ENCODE measurements at places on chromosomes 11 and 22.

DNA sequence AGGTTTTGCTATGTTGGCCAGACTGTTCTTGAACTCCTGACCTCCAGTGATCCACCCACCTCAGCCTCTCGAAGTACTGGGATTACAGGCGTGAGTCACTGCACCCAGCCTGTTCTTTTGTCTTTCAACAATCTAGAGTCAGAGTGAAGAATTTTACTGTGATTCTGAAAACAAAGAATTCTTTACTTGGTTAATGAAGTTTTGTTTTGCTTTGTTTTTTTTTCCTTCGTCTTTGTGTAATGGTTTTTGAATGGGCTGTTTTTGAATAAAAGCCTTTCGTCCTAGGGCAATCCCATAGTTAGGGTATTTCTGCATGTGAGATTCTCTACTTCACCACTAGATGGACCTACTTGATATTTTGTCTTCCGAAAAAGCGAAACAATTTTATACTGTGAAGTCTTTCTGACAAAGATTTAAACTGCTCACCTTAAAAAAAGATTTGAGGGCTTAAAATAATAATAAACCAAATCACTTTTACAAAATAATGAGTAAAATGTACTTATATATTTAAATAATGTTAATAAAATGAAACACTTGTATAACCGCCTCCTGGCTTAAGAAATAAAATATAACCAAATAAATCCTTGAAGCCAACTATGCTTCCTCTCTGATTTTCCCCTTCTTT lies 43.4 kb upstream of the SC5D start:
- no peak for DNase-seq

DNA sequence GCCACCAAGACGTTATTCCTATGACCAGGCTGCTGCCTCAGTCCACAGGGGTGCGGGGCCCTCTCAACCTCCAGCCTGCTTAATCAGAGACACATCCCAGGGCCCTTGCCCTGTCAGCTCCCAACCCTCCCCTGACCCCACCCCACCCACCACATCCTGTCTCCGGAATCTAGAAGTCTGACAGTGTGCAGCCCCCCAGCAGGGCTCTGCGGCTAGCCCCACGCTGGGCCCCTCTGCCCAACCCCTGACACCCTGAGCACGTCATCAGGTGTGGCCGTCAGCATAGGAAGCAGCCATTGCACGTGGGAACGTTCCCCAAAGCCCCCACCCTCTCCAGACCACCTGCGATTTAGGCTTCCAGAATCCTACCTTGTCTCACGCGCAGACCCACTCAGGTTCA lies 34.3 kb upstream of the IGSF9B start:
- DNase-seq, result no peak

DNA sequence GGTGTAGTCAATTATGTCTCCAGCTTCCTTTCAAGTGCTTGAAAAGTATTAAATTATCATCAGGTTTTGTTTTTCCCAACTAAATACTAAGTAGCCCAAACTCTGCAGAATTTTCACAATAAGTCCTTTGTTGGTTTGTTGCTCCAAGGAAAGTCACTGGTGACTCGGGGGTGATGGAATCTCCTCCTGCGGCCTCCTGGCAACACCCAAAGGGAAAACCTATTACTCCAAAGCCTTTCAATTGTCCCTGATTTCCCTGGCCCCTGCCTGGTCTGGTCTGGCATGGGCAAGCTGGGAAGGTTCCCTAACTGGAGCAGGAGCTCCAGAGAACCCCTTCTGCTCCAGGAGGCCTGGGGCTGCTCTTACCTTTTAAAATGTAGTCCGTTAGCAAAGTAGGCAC lies 47.9 kb downstream of the FEZ1 start:
- no peak for DNase-seq

GRCh38 chr11:791658-792534 lies 2.0 kb upstream of the CEND1 start:
- DNase-seq, result no peak

DNA sequence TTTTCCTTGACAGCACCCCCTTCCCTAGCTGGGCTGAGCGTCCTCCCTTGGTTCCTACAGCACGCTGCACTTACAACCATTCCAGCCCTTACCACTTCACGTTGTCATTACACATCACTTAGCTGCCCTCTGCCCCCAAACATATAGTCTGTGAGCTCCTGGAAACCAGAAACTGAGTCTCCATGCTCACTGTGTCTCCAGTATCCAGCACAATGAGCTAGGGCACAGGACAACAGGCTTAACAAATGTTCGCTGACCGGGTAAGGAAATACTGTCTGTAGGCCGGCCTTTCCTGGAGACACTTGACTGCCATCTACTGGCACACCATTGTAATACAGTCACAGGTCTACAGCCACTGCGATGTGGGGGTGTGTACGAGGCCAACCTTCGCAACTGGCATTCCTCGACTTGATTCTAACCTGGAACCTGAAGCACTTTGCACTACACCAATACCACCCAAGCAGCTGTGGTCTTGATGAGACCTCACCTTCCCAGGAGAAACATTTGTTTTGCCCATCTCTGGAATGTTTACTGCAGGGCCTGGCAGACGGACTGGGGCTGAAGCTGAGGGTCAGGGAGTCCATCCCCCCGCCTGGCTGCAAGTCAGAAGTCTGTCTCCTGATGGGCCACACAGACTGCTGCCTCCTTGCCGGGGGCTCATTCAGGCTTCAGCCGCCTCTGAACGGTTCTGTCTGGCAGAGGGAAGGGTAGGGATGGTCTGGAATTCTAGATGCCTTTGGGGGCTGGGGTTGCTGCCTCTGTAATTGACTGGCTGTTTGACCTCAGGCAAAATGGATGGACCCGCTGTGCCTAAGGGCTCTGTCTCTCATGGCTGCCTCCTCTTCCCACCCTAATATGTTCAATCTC lies 72.0 kb downstream of the SYN3 start:
- no peak for DNase-seq

DNA sequence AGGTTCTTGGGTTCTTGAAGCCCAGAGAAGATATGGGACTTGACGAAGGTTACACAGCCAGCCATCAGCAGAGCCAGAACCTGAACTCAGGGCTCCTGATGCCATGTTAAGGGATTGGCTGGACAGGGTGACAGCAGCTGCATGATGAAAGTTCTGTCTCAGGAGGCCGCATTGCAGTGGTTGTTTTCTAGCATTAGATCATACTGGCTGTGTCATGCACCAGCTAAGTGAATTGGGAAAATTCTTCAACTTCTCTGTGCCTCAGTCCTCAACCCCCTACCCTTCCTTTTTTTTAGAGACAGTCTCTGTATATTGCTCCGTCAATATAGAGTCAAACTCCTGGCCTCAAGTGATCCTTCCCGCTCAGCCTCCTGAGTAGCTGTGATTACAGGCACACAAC lies 5.4 kb upstream of the LTBP3 start:
- no peak for DNase-seq

- DNase-seq, result no peak
Measured at GRCh38 chr11:108788565-108789199, 123.8 kb downstream of the DDX10 start.

GRCh38 chr11:29208117-29208516 lies 808.7 kb downstream of the KCNA4 start:
- no peak for DNase-seq

GRCh38 chr22:46735747-46736608 lies 2.1 kb downstream of the CERK start:
- DNase-seq, result no peak

GRCh38 chr11:120352405-120352804 lies 16.2 kb downstream of the ARHGEF12 start:
- no peak for DNase-seq

DNA sequence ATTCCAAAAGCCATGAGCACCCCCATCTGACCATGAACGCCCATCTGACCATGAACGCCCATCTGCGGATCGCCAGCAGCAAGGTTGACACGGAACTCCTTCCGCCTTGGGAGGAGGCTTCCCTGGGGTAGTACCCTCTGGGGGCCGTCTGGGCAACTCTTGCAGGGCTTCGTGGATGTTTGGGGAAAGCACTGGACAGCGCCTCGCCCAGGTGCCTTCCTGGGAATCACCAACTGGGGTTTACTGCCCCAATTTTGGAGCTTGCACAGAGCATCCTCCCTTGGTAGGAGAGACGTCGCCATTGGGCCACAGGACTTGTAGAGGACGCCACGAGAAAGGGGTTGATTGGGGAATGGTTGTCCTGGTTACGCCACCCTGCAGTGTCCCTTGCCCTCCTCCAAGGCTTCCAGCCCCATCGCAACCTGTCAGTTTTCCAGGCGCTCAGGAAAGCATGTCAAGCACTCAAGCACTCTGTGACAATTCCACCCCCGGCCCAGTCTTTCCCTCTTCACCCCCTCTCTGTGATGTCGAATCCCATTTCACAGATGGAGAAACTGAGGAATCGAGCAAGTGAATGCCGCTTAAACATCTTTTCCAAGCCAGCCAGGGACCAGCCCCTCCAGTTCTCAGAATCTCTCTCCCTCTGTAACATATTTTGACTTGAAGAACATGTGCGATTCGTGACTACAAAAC lies 914 bp upstream of the PRDM11 start:
- no peak for DNase-seq

DNA sequence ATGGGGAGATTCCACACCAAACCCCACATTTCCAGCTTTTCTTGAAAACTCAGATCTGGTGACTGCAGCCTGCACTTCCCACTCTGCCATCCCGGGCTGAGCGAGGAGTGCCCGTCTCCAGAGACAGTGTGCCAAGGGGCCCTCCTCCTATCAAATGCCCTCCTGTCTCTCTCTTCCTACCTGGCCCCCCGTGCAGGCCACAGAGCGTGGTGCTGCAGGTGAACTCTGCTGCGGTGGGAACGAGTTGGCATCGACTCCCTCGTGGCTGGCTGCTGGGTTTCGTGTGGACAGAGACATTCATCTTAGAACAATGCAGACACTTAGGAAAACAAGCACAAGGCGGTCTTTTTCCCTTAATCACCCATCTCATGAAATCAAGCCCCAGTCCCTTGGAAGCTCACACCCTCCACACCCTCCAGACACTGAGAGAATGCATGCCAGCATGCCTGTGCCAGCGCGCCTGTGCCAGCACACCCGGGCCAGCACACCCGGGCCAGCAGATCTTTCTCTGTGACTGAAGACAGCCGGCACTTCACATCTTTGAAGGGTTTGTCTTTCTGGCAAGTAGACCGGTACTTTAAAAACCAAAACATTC lies 65.0 kb downstream of the PARVB start:
- DNase-seq, result no peak

- no peak for DNase-seq
Measured at GRCh38 chr11:26297189-26297975, 34.5 kb upstream of the ANO3 start.

DNA sequence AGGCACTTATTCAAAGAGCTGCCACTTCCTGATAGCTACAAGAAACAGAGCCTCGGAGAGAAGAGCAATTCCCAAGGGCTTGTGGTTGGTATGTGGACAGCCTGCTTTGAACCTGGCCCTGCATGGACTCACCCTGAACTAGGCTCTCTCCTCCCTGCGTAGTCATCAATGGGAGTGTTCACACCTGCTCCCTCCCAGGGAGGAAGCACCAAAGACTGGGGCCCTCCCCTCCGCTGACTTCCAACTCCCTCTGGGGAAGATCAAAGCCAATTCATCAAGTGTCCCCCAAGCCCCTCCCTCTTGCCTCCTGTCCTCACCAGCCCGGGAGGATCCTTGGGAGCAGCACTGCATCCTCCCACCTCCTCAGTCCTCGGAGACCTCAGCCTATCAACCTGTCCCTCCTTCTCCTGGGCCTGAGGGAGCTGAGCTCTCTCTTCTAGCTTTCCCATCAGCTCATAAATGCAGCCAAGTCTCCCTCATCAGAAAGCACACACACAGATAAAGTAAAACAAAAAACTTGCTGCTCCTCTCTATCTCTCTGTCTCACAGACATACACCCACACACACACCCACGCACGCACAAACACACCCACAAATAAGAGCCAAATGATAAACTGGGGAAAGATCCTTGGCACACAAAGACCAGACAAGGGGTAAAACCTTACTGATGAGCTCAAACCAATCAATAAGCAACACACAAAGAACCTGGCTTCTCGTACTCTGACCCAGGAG lies 3.3 kb downstream of the A4GALT start:
- DNase-seq, result no peak

DNA sequence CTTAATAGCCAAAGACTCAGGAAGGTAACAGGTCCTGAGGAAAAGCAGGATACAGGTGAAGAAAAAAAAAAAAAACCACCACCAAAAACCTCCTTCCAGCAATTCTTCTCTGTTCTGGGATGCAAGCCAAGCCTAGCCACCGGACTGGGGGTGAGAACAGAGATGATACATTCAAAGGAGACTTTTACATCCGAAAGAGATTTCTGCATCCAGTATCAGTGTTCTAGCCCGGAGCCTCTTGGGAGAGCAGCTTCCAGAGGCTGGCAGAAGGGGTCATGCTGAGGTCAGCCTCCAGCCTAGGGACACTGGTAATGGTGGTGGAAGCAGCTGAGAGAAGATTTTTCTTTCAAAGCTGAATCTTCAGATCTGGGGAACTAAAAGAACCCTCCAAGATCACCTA lies 76.2 kb downstream of the KCNC1 start:
- DNase-seq, result no peak

GRCh38 chr11:83921447-83922192 lies 635.5 kb upstream of the CCDC90B start:
- DNase-seq, result no peak

DNA sequence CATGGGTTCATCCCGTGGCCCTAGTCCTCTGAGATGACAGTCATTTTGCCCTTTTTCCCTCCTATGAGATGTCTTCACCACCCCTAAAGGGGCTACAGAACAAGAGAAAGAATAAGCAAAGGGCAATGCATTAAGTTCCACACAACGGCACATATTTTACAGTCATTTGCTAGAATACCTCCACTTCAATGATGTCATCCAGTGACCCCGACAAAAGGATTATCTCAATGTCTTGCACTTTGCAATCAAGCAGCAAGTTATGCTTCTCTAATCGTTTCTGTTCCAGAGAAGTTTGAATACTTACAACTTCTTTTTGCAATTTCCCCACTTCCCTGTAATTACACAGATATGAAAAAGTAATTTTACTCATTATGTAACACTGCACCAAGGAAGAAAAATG lies 49.9 kb downstream of the FAM118A start:
- no peak for DNase-seq

DNA sequence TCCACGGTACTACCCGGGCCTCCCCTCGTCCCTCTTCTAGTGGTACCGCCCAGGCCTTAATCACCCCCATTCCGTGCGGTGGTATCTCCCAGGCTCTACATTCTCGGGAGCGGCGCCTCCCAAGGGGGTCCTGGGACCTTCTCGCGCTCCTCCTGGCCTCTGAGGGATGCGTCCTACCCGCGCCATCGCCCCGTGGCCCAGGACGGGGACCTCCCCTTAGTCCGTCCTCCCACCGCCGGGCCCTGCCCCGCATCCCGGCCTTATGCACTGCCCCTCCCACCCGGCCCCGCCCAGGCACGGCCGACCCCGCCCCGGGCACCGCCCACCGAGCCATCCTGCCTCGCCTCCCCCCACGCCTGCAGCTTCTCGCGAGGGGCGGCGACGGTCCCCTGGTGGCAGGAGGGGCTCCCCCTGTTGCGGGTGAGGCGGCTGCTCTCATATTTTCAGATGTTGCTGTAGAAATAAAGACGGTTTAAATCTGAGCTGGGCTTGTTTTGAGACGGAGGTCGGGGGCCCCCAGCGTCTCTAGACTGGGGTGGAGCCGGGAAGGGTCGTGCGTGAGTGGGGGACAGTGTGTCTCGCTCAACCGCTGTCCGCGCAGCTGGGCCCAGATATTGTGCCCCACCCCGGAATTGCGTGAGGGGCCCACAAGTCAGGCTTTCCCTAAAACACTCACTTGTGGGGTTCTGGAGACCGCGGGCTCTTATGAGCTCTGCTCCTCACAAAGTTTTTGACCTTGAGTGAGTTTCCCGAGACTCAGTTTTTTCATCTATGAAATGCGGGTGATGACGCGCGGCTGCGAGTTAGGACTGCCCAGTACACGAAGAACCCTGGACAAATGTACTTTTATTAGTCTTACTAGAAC lies 828 bp upstream of the RAB1B start:
- DNase-seq, result peak; percentile 81

All from effector memory CD8-positive, alpha-beta T cell (primary cell).